Uterus (tissue), 4 donors: ENCODE measurements at places on chromosomes 6 and 20. TPM values are rescaled to one million over a fixed set of nuclear protein-coding genes. Genes with fewer than 3 reads are reported as not detected.
A peak's percentile ranks its signal among the peaks of the same experiment; 100 is the strongest.

Gene TPBG
- total RNA-seq: 11.5 TPM

Gene SLC35F1
- 10.2 TPM for total RNA-seq

- H3K4me1 ChIP-seq: no peaks in the 10 kb centered on the region
- no peak overlapping the region for H3K4me3 ChIP-seq
- peak overlapping the region; percentile 51 for H3K27ac ChIP-seq
- H3K27me3 ChIP-seq: no peaks in the 10 kb centered on the region
Measured at GRCh38 chr6:126541806-126542491, 202.0 kb downstream of the CENPW start.

GRCh38 chr6:163337958-163338357, 76.6 kb upstream of the QKI start:
- H3K27me3 ChIP-seq: no peaks in the 10 kb centered on the region
- H3K27ac ChIP-seq: no peak overlapping the region
- DNase-seq: no peak
- no peaks in the 10 kb centered on the region for H3K4me1 ChIP-seq
